Stimulated activated CD4-positive, alpha-beta T cell treated with anti-CD3 and anti-CD28 coated beads, Interleukin-1b, Interleukin-23, amount 100 ng/mL, for 24 hours (primary cell): ENCODE measurements at places on chromosomes 7 and 10.

GRCh38 chr10:110664483-110665420, 20.6 kb downstream of the RBM20 start:
- no peak for DNase-seq

DNA sequence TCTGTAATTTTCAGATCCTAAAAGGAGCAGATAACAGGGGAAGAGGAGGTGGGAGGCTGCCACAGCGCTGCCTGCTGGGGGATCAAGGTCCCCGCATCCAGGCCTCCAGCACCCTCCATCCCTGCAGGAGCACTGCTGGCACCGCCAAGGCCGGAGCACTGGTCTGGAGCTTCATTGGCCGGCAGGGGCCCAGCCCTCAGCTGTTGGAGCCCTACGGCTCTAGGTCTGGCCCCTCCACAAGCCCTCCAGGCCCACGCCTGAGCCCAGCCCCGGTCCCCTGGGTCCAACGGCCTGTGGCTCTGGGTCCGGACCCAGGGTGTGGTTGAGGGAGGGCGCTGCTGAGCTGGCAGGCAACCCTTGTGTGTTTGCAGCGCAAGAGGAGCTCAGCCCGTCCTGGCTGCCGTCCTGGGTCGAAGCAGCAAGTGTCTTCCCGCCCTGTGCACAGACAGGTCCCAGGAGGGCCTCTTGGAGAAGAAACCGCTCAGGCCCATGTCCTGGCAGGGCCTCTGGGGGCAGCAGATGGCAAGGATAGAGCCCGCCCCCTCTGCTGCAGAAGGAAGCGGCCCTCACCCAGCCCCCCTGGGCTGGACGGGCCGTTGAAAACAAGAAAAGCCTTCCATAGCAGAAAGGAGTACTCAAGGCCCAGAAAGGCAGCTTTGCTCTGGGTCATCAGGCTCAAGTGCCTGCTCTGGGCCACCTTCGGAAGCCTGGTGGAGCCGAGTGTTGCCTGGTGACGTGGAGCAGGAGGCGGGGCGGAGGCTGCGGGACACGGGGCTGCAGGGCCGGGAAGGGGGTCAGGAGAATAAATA, 54.3 kb upstream of the TNRC18 start:
- no peak for DNase-seq

DNA sequence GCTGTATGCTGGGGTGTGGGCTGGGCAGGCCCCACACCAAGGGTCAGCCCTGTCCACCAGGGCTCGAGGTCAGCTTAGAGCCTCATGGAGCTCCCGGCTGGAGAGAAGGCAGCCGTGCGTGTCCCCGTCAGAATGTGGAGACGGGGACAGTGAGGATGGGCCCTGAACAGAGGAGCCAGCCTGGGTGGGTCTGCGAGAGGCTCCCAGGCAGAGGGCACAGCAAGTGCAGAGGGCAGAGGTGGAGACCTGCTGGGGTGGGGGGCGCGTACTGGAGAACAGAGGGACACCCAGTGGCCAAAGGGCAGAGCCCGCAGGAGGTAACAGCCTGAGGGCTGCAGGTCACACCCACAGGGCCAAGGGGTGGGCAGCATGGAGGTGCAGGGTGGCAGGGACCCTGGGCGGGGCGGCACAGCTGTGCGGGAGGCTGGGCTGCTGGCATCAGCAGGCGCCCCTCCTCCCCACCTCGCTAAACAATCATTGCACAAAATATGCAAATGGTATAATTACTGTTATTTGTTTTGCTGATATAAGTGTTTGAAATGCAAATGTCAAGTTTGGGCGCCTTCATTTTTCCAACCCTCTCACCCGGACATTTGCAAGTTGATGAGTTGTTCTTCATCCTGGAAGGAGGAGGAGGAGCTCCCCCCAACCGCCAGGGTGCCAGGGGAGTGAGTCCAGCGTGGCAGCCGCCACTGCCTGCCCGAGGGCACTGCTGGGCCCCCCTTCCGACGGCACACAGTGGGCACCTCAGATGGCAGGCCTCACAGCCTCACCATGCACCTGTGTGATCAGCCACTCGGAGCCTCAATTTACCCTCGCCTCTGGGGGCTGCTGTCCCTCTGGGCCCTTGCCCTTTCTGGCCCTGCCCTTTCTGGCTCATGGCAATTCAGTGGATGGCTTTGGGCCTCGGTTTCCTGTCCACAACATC, 35.0 kb downstream of the ELFN1 start:
- DNase-seq, result no peak

GRCh38 chr10:114322344-114322743, 82.0 kb downstream of the AFAP1L2 start:
- no peak for DNase-seq

GRCh38 chr7:96157856-96158255, 164.0 kb downstream of the SLC25A13 start:
- DNase-seq, result no peak

- no peak for DNase-seq
Measured at GRCh38 chr10:101487399-101487798, 100.7 kb downstream of the POLL start.

GRCh38 chr10:104130041-104130440, 8.1 kb downstream of the SFR1 start:
- no peak for DNase-seq

- DNase-seq, result no peak
Measured at GRCh38 chr7:23863209-23863787, 153.3 kb downstream of the STK31 start.

DNA sequence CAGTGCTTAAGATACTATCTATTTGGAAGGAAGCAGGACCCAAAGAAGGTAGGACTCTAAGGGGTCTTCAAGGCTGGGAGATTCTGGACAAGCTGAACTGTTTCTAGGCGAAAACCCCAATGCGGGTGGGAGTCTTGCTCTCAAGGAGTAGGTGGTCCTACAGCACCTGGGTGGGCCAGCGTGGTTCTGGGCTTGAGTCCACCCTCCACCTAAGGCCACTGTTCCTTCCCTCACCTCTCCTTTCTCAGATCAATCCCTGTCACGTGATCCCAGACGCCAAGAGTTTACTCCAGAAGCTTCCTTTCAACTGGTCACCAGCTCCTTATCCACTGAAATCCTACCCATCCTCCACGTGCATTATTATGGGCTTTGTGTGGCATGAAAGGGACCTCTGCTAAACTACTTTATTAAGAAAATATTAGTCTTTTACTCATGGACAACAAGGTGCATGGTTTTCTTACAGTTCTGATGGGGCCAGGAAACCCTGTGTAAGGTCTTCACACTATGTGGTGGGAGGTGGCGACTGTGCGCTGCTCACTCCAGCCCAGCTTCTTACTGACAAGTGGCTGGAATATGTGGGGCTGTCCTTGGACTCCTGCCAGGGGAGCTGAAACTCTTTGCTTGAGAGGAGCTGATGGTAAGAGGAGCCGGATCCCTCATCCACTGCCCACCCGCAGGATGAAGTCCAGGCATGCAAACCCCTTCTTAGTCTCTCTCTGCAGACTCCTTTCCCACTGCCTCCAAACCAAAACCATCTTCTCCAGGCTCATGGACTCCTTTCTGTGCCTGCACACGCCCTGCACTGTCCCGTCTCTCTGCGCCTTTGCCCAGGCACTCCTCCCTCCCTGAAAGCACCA, 1.6 kb downstream of the ZNF746 start:
- DNase-seq, result no peak

GRCh38 chr10:48844616-48845015, 95.0 kb downstream of the LRRC18 start:
- DNase-seq, result no peak

GRCh38 chr7:31345421-31345820, 4.9 kb upstream of the NEUROD6 start:
- DNase-seq, result no peak

GRCh38 chr7:10973942-10974911, 555 bp downstream of the PHF14 start:
- no peak for DNase-seq

DNA sequence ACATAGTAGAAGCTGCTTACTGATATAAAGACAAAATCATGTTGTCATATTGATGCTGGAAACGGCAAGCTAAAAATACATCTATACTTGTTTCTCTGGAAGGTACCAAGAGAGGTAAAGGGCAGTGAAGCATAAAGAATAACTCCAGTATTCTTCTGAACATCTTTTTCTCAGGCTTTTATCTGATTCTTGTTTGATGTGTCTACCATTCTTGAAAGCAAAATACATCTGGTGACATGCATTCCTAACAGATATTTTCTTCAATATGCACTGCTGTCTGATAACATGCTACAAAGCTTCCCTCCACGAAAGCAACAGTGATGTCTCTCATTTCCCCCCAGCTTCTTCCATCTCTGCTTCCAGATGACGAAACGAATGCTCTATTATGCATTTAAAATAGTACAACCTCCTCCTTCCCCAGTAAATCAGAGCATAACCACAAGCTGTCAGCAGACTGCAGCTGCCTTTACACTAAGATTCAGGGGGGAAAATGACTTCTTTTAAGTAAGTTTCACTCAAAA, 100.8 kb downstream of the ARHGAP21 start:
- DNase-seq, result no peak

GRCh38 chr10:31557854-31558253, 238.8 kb downstream of the ZEB1 start:
- DNase-seq, result no peak

DNA sequence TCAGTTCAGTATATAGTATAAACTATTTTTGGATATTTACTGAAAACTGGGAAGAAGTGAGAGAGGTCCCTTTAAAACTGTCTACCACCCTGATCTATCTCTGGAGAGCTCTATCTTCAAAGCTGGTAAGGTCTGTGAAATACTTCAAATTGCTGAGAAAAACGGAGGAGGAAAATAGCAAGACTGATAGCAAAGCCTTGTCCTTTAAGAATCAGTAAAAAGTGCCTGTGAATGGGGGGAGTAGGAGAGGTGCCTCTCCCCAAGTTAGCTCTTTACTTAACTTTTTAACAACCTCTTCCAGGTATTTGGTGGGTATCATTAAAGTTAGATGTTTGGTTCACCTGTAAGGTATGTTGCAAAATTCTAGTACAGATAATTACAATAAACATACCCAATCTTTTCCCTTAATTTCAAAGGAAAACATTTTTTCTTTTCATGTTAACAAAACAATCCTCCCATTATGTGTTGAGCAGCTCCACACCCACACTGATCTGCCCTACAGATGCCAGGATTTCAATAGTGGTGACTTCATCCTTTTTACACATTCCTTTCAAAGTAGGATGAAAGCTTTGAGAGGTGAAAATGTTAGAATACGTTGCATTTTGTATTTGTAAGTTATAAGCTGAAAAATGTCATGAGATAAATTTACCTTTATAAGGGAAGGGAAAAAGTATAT, 149.2 kb downstream of the CRPPA start:
- DNase-seq, result no peak

DNA sequence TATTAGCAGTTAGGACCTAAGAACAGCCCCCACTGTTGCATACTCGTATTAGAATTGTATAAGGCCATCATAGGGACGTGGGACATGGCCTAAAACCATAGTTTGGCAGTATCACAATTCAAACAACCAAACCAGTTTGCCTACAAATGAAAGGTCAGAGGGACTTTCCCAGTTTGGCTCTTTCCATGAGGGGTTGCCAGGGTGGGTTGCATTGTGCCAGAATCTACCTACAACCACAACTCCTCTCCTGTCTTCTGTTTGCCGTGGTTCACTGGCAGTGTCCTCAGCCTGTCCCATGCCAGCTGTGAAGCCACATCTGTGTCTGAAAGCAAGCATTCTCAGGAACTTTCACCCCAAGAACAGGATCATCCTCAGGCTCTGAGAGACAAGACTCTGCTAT, 44.5 kb downstream of the PIK3AP1 start:
- DNase-seq, result no peak

- DNase-seq, result no peak
Measured at GRCh38 chr10:25209618-25210017, 34.8 kb downstream of the GPR158 start.

DNA sequence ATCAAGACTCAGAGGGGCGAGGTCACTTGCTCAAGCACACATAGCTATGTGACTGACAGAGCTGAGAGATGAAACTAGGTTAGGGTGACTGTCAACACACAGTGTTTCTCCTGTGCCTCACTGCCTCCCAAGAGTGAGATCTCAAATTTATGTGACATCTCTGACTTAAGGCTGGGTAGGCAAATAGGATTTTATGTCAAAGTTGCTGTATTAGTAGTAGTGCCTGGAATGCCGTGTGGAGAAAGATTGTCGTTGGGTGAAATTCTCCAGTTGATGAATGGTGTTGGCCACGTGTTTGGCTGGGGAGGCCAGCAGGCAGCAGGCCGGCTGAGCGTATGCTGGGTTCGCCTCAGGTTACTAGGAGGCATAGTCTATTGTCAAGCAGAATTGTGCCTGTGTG, 148.3 kb upstream of the BMPER start:
- no peak for DNase-seq
